Tibial artery (tissue), 4 donors: ENCODE measurements at places on chromosomes 11 and 22.

- DNase-seq = no peak
Measured at GRCh38 chr11:111448414-111448813, 63.8 kb downstream of the BTG4 start.

DNA sequence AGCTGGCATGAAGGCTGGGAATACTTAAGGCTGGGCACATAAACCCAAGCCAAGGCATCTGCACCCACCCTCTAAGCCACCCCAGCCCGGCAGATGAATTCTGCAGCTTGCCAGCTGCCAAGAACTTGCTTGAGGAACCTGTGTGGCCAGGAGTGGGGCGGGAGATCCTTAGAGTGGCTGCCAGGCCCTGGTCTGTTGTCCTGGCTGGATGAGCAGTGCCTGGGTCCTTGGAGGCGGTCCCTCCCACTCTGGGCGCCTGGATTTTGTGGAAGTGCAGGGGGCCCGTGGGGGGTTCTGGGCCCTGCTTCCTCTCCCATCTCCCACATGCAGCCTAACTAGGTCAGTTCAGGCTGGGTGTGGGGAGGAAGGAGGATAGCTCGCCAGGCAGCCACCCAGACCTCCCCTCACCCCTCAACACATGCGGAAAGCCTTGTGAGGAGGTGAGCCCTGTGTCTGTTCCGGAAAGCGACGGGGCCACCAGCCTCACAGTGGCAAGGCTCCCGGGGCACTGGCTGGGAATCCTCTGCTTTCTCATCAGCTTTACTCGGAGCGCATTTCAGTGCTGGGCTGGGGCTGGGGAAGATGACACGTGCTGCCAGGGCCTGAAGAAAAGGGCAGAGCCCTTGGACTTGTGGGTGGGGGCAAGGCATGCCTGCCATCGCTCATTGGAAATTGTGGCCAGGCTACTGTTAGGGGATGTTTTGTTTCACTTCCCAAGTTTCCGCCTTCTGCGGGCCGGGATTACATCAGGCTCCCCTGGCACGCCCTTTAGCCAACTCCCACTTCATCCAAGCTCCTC lies 8.4 kb downstream of the DAGLA start:
- peak; percentile 86 for DNase-seq

DNA sequence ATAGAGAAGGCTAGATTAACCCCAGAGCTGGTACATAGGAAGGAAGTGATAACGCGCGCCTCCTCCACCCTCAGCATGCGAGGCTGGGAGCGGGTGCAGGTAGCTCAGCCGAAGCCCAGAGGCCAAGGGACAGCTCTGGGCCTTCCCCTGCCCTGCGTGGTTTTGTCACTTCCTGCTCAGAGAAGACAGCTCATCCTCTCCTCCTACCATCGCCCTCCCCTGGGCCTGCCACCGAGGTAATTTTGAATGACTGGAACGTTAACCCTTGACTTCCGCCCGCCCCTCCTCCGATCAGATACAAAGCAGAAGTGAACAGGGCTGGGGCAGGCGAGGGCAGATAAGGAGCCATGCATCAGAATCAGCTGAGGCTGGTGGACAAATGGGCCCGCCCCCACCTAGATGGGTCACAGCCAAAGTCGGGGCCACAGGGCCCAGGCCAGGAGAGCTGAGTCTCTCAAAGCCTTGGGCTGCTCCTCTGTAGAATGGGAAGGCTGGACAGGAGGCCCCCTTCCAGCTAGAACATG lies 1.6 kb downstream of the RAC2 start:
- DNase-seq = peak; percentile 54

DNA sequence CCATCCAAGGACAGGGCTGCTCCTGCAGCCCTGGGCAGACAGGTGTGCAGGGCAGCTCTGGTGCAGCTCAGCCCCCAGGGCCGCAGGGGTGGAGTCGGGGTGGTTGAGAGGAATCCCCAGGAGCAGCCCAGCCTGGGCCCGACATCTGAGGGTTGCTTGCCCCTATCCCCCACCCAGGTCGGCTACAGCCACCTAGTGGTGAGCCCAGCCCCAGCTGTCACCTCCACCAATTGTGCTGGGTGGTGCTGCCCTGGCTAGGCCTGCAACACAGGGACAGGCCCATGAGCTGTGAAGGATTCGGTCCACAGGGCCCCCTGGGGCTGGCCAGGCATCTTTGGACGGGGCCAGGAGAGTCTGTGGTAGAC lies 29.6 kb downstream of the RTN4R start:
- no peak for DNase-seq

DNA sequence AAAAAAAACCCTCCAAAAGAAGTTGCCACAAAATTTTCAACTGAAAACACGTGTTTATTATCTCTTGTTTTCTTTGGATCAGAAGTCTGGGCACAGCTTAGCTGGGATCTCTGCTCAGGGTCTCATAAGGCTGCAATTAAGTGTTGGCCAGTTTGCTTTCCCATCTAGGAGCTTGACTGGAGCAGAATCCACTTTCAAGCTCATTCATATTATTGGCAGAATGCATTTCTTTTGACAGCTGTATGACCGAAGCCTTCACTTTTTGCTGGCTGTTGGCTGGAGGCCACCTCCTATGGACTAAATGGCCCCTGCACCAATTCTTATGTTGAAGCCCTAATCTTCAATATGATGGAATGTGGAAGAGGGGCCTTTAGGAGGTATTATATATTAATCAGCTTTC lies 139.6 kb downstream of the DDX10 start:
- no peak for DNase-seq

GRCh38 chr11:35389897-35390465 lies 29.4 kb downstream of the SLC1A2 start:
- no peak for DNase-seq

GRCh38 chr11:69450064-69450856 lies 31.2 kb upstream of the LINC01488 start:
- DNase-seq = no peak

DNA sequence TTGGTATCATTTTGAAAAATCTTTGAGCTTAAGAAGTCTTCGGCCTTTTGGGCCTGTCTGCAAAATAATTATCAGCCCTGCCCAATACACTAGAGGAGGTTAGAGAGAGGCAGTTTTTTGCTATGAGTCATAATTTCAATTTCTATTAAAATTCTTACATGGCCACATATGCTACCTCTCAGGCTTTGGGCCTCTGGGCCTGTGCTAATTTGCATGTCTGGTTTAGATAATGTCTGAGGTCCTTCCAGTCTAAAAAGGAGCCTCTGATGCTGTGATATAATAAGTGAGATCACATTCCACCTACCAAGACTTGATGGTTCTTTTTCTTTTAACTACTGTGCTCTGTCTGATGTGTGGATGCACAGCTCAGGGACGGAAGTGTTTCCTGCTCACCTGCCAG lies 70.8 kb downstream of the KCNJ1 start:
- DNase-seq = no peak

- DNase-seq = no peak
Measured at GRCh38 chr11:68137833-68138232, 16.6 kb upstream of the CHKA start.

GRCh38 chr11:57476757-57477506 lies 16.6 kb downstream of the RTN4RL2 start:
- no peak for DNase-seq

- DNase-seq = no peak
Measured at GRCh38 chr11:59556917-59557348, 45.6 kb downstream of the OR4D9 start.

GRCh38 chr22:29147331-29147899 lies 58.3 kb upstream of the EMID1 start:
- DNase-seq = no peak

DNA sequence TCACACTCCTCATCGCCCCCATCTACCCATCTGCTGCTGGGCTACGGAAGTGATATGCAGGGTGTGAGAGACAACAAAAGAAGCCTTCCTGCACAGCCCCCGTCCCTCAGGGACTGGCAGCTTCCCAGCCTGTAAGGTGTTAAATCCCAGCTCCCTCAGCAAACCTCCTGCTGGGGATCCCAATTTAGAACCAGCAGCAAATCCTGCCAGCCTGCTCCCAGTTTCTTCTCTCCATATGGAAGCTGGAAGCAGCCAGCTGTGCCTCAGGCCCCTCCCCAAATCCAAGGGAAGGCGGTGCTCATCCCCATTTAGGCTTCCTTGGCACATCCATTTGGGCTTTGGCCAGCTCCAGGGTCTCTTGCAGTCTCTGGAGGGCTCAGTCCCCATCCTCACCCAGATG lies 47.5 kb downstream of the PAMR1 start:
- no peak for DNase-seq

- DNase-seq = no peak
Measured at GRCh38 chr22:41873391-41873790, 40.5 kb downstream of the SREBF2 start.
